ENCODE measurements at places on chromosomes 7 and 10.
A peak's percentile ranks its signal among the peaks of the same experiment; 100 is the strongest.

DNA sequence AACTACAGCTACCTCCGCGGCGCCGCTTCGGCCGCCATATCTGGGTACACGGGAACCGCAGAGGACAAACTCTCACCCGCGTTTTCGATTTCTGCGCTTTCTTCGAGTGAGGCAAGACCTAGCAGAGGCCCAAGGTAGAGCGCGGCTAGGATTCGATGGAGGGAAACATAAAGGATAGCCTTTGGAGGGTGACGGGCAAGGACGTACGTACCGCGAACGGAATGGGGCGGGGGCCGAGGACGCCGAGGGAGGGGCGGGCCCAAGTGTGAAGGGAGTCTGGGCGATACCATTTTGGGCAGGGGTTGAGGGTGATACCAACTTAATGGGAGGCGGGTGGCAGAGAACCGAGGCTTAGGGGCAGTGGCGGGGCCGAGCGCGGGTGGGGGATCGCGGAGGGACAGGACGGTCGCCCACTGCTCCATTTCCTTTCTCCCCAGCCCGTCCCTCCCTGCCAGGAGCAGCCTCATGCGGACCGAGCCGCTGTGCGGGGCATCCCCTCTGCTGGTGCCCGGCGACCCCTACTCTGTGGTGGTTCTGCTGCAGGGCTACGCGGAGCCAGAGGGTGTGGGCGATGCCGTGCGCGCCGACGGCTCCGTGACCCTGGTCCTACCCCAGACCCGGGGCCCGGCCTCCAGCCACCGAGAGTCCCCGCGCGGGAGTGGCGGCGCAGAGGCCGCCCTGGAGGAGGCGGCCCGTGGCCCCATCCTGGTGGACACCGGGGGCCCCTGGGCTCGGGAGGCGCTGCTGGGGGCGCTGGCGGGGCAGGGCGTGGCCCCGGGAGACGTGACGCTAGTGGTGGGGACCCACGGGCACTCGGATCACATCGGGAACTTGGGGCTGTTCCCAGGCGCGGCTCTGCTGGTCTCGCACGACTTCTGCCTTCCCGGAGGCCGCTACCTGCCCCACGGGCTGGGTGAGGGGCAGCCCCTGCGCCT lies at the start of gene MBLAC1:
TSS of gene MBLAC1 (plus strand) at position 37 of the 935 bp plus-strand sequence. CDS start at position 466, 429 bp downstream.
- DNase-seq = peak; percentile 77

- no peak for DNase-seq
These were observed 1.1 kb upstream of the GPRIN2 start for GRCh38 chr10:46557319-46558121.

- no peak for DNase-seq
These were observed 719.6 kb downstream of the CCSER2 start for GRCh38 chr10:85047979-85048378.

GRCh38 chr7:96685353-96685752 lies 24.3 kb downstream of the SEM1 start:
- DNase-seq = no peak

GRCh38 chr10:125206623-125207022 lies 46.3 kb upstream of the CTBP2 start:
- no peak for DNase-seq

GRCh38 chr10:95508730-95509129 lies 52.4 kb downstream of the SORBS1 start:
- no peak for DNase-seq

- DNase-seq = no peak
These were observed 151.0 kb upstream of the PRSS1 start for GRCh38 chr7:142598297-142598696.

DNA sequence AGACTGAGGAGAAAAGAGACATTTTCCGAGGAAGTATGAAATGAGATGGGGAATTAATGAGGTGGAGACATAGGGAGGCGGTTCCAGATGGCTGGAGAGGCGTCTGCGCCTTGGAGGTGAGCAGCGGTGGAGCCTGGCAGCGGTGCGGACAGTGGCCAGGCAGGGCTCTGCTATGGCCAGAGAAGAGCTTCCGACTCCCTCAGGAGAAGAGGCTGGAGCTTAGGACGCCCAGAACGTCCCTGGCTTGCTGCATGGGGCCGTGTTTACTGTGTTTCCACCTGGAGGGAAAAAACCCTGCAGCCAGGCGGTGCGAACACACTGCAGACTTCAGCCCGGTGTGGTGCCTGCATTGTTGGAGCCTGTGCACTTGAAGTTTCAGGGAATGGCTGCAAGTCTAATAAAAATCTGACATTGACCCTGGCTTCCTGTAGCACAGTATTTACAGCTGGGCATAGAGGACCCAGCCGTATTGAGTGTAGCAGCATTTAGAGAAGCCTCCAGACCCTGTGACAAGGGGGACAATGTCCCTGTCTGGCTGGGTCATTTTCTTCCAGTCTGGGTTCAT lies 447.1 kb upstream of the MKI67 start:
- DNase-seq = no peak

GRCh38 chr7:116653204-116653603 lies 18.8 kb upstream of the MET start:
- DNase-seq = no peak

GRCh38 chr10:27661514-27662286 lies 83.9 kb downstream of the MKX start:
- DNase-seq = no peak

DNA sequence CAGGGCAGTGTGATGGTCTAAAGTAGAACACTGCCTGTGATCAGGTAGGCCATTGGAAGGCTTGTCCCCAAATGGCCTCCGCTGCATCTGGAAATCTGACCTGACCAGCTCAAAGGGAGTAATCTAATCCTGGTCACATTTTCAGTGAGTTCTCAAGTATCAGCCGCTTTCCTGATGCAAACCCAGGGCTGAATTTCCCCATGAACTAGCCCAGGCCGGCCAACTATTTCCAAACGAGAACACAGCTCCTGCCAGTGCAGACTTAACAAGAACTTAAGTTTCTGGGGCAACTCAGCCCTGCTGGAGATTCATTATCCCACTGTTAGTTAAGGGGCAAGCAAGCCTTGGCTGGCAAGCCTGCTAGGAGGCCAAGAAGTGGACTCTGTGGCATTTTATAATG lies 59.6 kb upstream of the FAM180A start:
- no peak for DNase-seq

DNA sequence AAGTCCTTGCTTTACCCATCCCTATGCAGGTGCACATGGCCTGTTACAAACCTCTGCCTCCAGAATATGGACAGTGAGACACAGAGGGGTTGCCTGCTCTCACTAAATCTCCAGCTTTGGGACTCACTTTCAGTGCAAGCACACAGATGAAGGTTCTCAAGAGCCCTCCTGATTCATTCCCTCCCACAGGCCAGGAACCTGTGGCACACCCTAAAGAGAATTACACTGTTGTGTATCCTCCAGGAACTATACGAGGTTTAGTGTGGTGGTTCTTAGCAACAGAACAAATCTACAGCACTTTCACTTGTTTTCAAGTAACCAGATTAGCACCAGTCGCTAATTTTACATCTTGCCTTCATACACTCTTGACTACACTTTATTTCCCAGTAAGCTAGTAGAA lies 192.3 kb downstream of the PLXNA4 start:
- no peak for DNase-seq

GRCh38 chr10:80870282-80870681 lies 332.6 kb downstream of the SH2D4B start:
- DNase-seq = no peak

DNA sequence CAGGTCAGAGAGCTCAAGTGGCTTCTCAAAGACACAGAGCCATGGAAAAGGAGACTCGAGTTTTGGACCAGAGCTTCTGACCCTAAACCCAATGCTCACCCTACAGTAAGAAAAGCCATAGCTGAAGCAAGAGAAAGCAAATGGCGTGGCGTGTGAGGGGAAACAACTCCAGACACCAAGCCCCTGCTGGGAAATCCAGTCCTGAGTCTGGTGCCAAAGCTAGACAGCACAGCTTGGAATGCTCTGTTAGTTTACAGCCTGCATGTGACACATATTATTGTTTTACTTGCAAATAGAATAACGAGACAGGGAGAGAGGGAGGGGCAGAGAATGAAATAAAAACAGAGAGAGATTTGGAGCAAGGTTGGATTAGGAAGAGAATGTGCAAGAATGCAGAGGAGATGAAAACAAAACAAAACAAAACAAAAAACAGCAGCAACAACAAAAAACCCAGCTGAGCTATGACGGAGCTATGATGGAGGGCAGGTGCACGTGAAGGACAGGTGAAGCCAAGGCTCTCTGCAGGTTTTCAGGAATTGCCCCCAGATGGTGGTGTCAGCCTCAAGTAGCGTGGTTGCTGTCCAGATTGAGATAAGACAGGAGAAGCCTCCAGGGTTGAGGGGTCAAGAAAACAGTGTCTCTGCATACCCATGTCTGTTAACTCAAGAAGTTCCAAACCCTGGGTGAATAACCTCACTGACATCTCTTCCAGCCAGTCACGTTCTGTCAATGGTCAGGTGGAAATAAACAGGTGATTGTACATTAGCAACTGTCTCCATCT lies 69.7 kb upstream of the LRRC18 start:
- no peak for DNase-seq

- no peak for DNase-seq
These were observed 40.2 kb downstream of the TCF7L2 start for GRCh38 chr10:112990271-112990670.

GRCh38 chr7:34718867-34719266 lies 60.8 kb downstream of the NPSR1 start:
- no peak for DNase-seq

- DNase-seq = no peak
These were observed 1.0 kb upstream of the CROT start for GRCh38 chr7:87344446-87344845.
